ENCODE measurements at places on chromosomes 4 and X. TPM values are rescaled to one million over a fixed set of nuclear protein-coding genes. Genes with fewer than 3 reads are reported as not detected.

Gene HDX
- total RNA-seq: 6.3 TPM

Gene ZDHHC15
- total RNA-seq: 0.02 TPM

Gene GLOD5
- total RNA-seq: not detected

Gene DACH2
- total RNA-seq: not detected

Gene AWAT2
- total RNA-seq: not detected

Gene PRKX
- 1.3 TPM for total RNA-seq
